EH (cell line): ENCODE measurements at places on chromosomes 4 and X.
A peak's percentile ranks its signal among the peaks of the same experiment; 100 is the strongest.

DNA sequence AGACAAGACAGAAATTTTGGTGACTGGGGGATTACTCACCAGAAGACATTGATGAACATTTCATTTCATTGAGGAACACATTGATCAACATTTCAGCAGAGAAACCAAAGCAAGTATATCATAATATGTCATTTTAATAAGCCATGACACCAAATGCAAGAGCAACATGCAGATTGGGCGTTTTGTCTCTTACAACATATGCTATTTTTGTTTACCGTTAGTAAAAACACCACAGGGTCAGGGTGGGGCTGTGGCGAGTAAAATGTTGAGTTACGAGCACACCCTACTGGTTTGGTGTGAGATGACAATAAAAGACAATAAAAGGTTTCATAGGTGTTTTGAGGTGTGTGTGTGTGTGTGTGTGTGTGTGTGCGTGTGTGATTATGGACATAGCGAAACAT lies 294.5 kb downstream of the PDGFC start:
- peak; percentile 30 for DNase-seq

- no peak for DNase-seq
Measured at GRCh38 chrX:21837056-21837455, 2.4 kb upstream of the MBTPS2 start.

- no peak for DNase-seq
Measured at GRCh38 chr4:15007201-15007600, 4.9 kb downstream of the CPEB2 start.

- DNase-seq, result peak; percentile 99
Measured at GRCh38 chr4:128241425-128241913, 46.1 kb downstream of the PGRMC2 start.
